ENCODE measurements at places on chromosomes 3 and 15.

DNA sequence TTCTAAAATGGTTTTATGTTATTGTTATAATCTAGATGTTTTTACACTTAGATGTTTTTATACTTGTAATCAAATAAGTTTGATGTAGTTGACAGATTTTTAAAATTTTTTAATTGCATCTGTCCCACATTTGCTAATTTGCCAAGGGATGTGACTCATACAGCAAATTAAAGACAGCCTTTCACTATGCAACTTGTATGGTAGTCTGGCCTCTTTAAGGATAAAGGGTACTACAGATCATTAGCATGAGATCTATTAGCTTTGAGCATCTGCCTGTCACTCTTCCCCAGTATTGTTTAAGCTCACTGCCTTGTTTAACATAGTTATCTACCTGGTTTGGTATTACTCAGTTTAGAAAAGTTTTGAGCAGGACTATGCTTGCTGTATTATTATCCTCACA lies 83.0 kb downstream of the NPTN start:
- no peak for DNase-seq

GRCh38 chr3:111874177-111874820 lies 15.2 kb downstream of the PHLDB2 start:
- no peak for DNase-seq

DNA sequence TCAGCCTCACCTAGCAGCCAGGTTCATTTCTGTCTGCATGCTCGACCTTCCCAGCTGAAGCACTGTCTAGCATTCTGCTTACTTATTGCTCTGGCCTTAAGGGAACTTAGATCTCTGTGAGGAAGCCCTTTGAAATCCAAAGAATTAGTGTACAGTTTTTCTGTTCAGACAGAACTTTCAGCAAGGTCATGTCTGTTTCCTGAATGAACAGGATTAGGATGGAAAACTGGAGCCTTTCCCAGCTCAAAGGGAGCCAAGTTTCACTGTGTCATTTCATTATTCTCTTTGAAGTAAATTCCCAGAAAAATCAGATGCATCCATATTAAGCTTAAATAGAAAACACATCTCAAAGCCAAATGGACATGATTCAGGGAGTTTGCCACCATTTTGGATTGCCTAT lies 457.3 kb upstream of the KCNMB2 start:
- DNase-seq = no peak

DNA sequence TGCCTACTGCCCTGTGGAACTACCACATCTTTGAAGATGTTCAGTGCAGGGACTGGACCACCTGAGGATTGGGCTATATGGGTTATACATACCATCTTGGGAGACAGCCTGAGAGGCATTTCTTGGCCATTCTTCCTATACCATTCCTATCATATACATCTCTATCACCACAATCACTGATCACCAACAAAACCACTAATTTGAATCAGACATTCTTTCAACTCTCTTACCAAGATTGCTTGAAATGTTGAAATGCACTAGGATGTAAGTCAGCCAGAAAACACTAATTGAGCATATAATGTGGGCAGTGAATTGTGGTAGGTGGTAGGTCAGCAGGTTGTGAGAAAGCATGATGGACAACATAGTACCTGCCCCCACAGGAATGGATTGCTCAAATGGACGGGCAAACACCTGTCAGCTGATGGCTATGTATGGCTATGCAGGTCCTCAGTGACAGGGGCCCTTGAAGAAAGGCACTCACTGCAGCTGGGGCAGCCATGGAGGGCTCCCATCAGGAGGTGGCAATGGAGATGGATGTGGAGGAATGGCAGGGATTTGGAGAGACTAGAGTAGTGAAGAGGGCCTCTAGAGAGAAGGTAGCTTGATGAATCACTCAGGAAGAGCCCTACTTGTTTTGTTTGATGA lies 49.1 kb downstream of the AMOTL2 start:
- no peak for DNase-seq

DNA sequence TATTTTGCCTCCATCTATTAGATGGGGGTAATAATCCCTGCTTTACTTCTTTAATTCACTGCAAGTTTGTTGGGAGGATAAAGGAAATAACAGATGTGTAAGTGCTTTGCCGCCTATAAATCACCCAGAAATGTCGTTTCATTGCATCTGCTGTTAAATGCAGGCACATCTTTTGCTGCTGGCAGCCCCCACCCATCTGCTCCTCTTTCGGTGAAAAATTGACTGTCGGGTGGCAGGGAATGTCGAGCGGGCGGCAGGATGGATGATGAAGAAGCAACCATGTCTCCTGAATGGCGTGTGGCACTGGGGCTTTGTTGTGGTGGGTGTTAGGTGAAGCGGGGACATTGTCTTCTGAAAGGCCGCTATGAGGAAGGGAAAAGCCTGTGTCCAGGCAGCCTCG lies 543 bp upstream of the REC114 start:
- no peak for DNase-seq

GRCh38 chr15:43225201-43225949 lies 4.6 kb upstream of the EPB42 start:
- DNase-seq = peak; percentile 77

DNA sequence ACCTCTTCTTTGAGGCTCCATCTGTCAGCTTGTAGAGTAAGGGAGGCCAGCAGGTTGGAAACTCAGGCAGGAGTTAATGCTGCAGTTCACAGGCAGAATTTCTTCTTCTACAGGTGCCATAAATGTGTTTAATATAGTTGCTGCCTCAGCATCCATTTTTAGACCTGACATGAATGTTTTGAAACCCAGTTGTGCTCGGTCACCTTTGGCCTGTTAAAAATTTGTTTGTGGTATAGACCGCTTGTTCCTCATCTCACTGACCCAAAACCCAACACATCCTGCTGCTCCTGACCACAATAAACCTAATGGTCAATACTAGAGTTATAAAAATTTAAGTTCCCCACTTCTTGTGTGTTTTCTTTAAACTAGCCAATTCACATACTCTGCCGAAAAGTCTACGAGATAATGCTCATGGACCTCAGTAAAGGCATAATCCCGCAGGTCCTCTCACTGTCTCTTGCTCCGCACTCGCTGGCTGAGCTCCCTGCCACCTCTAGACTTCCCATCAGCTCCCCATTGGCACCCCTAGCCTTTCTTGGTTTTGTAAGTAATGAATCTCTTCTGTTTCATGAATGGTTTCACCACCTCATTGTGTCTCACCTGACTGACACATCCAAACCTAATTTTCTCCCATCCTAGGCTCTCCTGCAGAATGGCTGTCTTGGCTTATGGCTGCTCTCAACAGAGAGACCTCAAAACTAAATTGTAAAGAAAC lies 138.5 kb upstream of the STRIT1 start:
- DNase-seq = no peak

DNA sequence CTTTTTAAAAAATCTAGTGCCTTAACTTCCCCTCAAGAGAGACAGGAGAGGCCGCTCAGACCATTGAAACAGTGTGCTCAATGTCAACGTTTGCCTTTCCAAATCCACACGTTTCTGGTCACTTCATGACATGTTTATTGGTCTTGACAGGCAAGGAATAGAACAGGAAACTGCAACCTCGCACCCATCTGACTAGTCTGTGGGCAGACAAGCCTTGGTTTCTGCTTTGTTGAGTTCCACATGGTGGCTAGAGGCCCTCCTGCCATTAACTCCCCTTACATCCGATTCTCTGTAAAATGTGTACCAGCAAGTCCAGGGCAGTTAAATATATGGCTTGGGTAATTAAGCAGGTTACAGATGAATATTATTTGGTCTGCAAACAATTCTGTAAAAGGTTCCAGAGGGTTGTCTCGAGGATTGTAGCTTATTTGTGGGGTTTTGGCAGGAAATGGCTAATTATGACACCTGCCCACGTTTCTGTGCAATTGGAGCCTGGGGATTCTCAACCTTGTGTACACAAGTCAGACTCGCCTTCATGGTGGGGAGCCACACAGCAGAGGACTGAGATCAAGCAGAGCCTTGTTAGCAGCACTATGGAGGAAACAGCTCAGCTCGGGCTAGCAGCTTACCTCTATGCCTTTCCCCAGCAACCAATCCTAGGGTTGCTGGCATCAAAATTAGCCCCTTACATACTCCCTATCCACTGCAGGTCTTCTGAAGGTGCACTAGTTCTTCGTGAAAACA lies 317.5 kb upstream of the IGF1R start:
- no peak for DNase-seq

DNA sequence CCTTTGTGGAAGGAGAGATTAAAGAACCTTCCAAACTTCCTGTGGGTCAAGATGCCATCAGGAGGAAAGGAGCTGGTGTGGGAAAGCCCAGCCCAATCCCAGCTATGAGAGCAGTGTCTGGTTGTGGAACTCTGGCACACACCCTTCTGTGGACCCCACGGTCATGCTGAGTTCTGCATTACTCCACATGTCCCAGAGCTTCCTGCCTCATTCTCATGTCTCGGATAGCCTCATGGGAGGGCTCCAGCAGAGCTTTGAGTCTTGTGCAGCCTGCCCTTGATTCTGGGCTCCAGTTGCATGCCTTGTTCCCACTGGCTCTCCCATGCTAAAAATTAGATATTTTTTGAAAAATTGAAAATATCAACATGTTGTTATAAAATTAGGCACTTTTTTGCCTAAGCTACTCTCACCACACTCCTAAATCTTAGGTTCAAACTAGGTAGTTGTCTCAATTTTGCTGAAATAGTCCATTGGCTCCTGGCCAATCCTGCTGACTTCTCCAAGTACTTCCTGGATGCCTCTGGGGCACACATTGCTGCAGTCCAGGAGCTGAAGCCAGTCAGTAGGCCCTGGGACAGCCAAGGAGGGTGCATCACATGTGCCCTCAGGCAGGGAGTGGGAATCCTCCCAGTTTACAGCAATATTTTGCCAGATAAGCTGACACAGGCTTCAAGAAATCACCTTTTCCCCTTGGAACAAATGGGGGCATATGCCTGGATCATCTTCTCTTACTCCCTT lies 144.3 kb downstream of the EEFSEC start:
- DNase-seq = no peak

- DNase-seq = peak; percentile 56
Observed at GRCh38 chr3:38117748-38118420, 19.0 kb downstream of the ACAA1 start.

- peak; percentile 58 for DNase-seq
Observed at GRCh38 chr3:12884186-12884680, 42.9 kb upstream of the RPL32 start.

DNA sequence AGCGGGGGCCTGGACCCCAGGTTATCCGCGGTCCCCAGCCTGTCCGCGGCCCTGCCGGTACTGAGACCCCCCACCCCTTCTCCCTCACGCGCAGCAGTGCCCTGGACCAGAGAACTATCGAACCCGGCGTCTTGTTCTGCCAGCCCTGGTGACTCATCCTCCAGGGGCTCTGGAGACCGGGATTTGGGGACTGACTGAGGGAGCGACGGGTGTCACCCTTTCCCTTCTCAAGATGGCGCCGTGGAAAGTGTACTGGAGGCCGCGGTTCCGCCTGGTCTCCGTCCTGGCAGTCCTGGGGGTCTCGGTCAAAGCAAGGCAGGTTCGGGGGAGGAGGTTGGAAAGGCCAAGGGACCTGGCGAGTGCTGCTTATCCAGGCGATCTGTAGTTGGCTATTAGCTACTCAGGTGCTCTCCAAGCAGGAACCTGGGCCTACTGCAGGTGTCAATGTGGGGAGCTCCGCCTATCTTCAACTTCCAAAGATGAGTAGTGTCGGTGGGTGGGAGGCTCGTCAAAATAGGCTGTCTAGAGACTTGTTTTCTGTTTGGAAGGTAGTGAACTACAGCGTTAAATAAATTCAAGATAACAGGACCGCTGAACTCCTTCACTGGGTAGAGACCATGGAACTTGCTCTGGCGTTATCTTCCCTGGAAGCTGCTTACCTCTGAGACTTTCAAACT lies 790 bp downstream of the RAB5A start:
- no peak for DNase-seq

DNA sequence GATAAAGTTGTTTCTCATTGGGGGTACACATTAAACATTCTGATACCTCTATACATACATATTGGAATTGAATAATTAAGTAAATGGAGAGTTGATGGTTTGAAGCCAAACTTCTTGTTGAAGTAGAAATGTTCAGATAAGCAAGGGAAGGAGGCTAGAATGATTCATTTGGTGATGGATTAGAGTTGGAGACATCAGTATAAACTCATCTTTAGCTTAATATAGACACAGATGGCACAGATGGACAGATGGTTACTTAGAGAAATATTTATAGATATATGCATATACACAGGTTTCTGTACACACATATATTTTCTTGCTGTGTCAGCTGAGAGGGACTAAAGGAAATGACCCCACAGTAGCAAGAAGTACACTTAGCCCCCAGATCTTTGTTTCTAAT lies 69.5 kb downstream of the LRRC49 start:
- DNase-seq = no peak

DNA sequence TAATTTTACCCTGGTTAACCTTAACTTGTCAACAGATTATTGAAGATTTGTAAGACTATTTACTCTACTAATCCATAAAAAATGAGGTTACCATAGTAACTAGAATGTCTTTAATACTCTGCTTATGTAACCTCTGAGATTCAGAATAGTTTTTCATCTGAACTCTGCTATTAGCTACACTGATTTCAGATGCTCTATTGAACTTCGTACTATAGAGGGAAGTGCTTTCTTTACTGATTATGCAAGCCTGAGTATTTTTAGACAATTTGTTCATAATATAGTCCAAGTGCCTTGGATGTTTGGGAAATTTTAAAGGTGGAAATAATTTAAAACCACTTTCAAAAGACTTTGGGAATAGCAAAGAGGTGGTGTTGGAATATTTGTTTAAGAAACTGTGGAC lies 107.9 kb upstream of the GBE1 start:
- no peak for DNase-seq

DNA sequence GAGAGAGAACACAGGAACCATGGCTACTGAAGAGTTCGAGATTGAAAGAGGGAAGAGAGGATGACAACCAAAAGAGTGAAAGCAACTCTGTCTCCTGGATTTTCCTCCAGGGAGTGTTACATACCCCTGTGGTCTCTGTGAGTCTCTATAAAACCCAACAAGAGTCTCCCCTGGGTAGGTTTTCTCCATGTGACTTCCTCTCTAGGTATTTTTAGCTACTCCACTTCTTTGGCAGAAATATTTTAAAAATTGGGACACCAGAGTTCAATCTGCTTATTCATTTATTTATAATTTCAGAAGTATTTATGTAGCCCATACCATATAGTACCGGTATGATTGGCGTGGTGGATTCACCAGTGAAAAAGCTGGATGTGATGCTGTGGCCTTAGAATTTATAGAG lies 671.7 kb upstream of the NR2F2 start:
- DNase-seq = no peak

Data from eye (tissue), 1 donor.